ENCODE measurements at places on chromosomes 5 and 9.

- peak; percentile 27 for DNase-seq
Measured at GRCh38 chr9:125659954-125660353, 47.1 kb downstream of the MAPKAP1 start.

GRCh38 chr5:42005561-42006153 is 80.6 kb downstream of the FBXO4 start:
- peak; percentile 4 for DNase-seq

DNA sequence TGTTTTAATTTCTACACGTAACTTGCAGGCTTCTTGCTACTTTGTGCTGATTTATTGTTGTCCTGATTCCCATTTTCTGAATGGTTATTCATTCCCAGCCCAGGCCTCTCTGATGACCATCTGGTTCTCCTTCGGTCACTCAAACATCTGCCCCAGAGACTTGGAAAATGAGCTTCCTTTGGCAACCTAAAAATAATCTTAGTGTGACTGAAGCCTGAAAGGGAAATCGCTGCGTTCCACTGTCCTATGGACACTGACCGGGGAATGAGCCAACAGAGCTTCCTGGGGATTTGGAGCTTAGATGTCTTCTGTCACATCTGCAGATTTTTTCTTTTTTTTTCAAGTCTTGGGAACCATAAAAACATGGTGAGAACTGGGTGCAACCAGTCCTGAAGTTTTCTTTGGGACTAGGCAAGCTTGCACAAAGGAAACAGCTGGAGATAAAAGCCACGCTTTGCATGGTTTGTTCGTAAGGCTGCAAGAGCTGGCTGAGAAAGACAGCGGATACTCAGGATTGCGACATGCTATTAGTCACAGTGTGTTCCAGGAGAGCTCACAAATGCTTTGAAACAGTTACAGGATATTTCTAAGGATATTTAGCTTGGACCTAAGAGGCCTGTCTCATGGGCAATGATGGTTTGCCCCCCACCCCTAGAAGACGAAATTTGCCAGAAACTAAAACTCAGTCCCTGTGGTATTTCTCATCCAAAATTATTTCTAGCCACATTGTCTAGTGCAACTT is 146.2 kb downstream of the GOLPH3 start:
- DNase-seq: peak; percentile 71

DNA sequence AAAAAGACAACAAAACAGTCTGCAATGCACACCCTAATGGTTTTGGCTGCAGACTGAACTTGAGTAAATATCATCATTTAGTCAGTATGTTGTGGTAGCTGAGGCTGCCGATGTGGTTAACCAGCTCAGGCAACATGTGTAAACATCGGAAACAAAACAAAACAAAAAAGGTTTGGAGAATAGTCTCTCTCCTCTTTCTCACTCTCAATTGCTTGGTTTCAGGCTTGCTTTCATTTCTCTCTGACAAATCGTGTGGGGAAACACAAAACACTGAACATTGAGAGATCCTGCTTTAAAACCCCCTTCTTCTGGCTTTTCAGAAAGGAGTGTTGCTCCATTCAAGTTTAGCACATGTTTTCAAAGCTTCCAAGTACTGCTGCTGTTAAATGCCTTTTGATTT is 453.3 kb downstream of the BNC2 start:
- peak; percentile 12 for DNase-seq

DNA sequence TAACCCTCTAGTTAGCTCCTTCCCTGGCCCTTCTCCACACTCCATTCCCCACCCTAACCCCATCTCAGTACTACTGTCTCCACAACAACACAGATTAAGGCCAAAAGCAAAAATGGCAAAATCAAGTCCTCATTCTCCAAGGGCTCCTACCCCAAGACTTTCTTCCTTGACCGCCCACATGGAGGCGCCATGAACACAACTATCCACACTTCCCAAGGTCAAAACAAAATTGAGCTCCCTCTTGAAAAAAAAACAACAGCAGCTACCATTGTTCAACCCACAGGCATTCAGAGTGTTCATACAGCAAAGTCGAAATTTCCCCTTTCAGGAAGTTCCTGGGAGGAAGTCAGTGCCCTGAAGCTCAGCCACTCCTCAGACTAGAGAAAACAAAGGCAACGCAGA is 54.4 kb downstream of the GNAQ start:
- peak; percentile 64 for DNase-seq

GRCh38 chr5:58717303-58718007 is 134.6 kb downstream of the RAB3C start:
- no peak for DNase-seq

- no peak for DNase-seq
Measured at GRCh38 chr5:2867373-2867933, 116.0 kb upstream of the IRX2 start.

- DNase-seq: no peak
Measured at GRCh38 chr5:124935065-124935464, 188.6 kb upstream of the ZNF608 start.

- no peak for DNase-seq
Measured at GRCh38 chr5:86644843-86645242, 27.1 kb downstream of the COX7C start.

- DNase-seq: no peak
Measured at GRCh38 chr5:98570010-98570409, 203.5 kb upstream of the RGMB start.

DNA sequence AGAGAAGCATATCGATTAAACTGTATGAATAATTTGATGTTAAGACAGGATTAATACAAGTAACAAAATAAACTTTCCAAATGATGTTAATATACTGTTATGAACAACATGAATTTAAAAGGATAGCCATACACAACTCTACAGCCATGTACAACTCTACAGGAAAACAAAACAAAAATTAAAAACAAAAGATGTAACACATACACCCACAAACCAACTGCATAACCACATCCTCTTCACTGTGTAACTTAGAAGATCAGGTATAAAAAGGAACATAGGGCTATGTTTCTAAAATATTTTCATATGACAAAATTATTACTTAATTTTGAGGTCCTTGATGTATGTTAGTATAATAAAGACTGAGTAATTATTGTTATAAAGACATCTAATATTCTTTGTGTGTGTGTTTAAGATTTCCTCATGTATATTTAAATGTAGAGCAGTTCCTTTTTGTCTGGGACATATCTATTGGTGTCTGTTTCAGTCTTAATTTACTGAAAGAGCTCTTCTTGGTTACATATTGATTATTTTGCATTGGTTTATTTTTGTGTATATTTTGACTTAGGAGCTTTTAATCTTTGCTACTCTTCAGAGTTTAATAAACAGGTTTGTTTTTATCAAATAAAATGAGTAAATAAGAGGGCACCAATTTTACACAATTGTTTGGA is 966.8 kb upstream of the CTNND2 start:
- DNase-seq: no peak

DNA sequence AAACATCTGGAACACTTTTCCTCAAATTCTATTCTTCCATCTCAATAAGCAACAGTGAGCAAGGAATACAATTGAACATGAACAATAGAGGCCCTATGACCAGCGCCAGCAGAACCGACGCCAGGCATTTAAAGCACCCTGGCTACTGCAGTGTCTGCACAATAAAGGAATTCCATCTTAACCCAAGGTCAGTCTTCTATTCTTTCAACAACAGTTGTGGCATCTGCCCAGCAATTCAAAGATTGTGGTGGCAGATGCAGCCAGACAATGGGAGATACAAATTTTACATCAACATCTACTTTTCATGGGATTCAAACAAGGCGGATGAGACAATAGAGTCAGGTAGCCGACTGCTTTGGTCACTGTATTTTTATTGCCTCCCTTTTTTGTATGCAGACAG is 65.9 kb downstream of the ELL2 start:
- no peak for DNase-seq

- DNase-seq: no peak
Measured at GRCh38 chr9:125536167-125536772, 170.7 kb downstream of the MAPKAP1 start.

GRCh38 chr5:16855485-16855884 is 80.6 kb downstream of the MYO10 start:
- DNase-seq: no peak

DNA sequence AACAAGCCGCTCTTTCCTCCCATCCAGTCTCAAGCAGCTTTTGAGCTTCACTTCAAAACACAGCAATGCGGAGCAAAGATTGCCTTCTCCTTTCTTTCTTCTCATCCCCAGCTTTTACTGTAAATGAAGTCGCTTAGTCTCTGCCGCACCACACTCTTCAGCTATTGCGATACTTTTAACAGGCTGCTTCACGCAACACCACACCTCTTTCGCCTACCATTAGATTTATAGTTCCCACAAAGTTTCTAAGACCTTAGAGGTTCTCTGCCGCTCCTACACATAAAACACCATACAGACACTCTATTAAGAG is 711 bp downstream of the PGGT1B start:
- DNase-seq: peak; percentile 15

DNA sequence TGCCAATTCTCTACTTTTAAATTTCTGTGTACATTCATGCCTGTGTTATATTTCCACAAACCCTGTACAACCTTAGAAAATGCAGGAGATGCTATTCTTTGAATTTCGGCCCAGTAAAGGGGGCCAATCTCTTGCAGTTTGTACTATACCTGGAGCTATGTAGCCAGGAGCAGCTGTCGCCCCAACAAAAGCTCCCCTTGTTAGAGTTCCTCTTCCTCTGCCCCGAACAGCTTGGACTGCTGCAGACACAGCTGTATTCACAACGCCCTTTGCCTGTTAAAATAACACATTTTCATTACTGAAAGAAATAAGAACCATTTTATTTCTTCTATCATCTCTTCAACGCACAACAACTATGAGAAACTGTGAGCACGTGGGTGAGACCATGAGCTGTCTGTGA is 99.2 kb downstream of the GPR21 start:
- DNase-seq: no peak

DNA sequence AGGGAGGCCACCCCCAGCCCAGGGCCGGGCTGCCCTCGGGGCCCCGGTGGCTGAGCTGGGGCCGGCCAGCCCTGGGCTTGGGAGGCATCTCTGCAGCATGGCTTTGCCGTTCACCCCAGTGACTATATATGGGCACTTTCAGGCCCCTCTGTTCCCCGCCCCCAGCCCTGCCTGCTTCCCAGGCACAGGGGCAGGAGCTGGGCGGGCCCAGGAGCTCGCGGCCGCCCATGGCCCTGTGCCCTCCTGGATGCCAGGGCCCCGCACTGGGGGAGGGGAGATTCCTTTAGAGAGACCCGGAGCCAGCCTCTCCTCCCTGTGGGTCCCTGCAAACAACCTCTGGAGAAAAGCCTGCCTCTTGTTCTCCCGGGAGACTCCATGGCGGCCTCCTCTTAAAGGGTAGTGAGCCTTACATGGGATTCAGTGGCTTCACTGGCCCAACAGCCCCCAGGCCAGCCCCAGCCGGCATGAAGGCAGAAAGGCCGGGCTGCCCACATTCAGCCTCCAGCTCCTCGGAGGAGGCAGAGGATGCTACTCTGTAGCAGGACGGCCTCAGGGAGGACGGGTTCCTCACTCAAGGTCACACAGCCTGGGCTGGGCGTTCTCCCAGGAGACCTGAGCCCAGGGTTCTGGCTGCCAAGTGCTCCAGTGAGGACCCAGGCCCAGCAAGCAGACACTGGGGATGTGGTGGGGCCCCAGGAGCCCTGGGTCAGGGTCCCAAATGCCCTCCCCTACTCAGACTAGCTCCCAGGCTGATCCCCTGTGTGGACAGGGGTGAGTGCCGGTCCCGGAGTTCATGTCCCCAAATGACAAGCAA is 4.1 kb downstream of the NACC2 start:
- no peak for DNase-seq

- no peak for DNase-seq
Measured at GRCh38 chr9:5419987-5420386, 17.7 kb downstream of the PLGRKT start.

DNA sequence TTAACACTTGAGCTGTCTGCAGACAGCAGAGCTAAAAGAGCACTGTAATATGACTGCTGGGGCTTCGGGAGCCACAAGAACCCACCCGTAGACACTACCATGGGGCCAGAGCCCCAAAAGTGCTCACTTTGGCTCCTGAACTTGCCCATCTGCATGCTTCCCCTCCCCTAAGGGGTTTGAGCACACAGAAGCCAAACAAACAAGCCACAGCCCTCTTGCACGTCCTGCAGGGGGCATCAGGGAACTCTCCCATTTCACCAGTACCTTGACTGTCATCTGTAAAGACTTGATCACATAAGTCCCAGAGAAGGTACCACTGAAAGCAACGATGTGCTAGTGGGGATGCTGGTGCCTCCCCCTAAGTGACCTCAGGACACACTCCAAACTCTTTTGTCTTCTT is 681.8 kb downstream of the SEMA5A start:
- peak; percentile 6 for DNase-seq

GRCh38 chr9:20379804-20380225 is 242.5 kb downstream of the MLLT3 start:
- DNase-seq: no peak

- DNase-seq: peak; percentile 66
Measured at GRCh38 chr5:34923694-34924461, 5.5 kb upstream of the DNAJC21 start.

DNA sequence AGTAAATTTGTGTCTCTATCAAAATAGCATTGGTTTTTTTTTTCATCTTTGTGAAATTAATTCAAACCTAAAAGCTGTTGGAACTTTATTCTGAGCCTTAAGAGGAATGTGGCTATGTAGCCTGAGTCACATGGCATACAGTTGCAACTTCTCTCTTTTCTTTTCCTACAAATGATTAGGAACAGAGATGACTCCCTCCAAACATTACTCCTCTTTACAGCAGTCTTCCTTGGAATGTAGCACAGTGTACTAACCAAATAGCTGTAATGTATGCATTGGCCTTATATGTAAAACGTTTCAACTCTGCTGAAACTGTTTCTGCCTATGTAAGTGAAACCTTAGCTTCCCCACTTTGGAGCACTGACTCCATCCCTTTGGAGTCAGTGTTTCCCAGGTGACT is 100.9 kb upstream of the MAP1B start:
- no peak for DNase-seq

DNA sequence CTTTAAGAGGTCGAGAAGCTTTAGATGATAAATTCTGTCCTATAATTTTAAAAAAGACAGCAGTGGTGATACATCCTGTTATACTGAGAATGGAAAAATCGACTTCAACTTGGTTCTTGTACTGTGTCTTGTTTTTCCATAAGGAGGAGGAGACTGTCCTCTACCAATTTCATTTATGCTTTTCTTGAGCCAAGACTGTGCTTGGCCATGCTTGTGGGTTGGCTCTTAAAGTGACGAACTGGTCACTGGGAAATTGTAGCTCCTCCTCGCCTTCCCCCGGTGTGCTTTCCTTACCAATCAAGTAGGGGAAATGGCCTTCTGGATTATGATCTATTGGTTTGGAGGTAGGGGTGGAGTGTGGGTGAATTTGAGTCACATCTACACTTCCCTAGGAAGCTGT is 67.1 kb upstream of the HSPB3 start:
- DNase-seq: no peak

DNA sequence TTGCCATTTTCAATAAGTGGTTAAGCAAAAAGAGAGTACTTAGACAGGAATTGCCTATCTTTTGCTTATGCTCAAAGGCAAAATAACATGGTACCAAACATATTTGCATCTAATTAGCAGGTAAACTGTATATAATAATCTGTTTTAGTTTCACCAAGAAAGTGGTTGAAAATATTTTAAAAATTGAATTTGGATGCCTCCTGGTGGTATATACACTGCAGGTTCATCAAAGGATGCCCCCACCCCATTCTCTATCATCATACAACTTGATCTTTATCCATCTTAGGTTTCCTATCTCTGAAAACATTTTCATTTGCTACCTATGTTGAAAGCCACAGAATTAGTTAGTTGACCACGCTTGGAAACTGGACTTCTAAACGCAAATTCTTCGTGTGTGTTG is 47.0 kb upstream of the MROH2B start:
- DNase-seq: no peak

- no peak for DNase-seq
Measured at GRCh38 chr9:86670536-86670935, 276.8 kb downstream of the GAS1 start.

All from hepatic stellate cell (primary cell).